Small intestine (tissue), 16 donors: ENCODE measurements at places on chromosomes 1 and 21. TPM values are rescaled to one million over a fixed set of nuclear protein-coding genes. Genes with fewer than 3 reads are reported as not detected.

VTCN1 gene
- 0.10 TPM for polyA plus RNA-seq

RHD gene
- polyA plus RNA-seq: not detected

NBPF6 gene
- not detected for polyA plus RNA-seq

DNA sequence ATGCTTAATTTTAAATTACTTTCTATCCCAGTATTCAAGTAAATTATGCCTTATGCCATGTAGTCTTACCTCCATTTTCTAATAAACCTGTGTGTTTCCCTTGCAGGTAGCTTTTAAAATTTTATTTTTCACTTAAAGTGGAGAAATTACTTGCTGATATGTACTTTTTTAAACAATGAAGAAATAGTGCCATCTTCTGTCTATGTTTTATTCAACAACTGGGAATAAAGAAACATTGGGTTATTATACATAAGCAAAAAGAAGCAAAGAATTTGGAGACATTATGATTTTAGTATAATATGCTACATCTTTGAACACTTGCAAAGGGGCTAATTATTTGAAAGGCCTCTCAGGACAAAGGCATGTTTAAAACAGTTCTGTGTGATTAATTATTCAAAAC is 1912.9 kb downstream of the MRPL39 start:
- DNase-seq: no peak

DNA sequence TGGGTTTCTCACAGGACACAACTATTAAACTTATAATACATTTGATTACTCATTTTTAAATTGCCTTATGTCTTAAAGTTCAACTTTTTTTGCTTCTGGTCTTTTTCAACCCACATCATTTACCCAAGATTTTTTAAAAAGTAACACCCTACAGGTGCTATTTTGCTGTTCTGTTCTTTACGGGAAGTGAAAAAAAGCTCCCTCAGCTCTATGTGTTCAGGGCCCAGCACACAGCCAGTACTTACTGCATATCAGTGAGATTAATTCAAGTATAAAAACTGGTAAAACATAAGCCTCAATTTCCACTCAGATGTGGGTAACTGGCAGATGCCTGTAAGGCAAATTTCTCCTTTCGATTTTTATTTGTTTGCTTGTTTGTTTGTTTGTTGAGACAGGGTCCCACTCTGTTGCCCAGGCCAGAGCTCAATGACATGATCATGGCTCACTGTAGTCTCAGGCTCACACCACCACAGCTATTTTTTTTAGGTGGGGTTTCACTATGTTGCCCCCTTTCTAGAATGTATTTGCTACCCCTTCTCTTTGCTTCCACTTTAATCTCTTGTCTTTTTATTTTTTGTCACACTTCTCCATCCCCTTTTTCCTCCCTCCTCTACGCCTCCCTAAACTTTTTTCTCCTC is 20.3 kb downstream of the RNASEL start:
- DNase-seq: no peak

GRCh38 chr1:81574408-81574807 is 226.3 kb upstream of the ADGRL2 start:
- no peak for DNase-seq

DNA sequence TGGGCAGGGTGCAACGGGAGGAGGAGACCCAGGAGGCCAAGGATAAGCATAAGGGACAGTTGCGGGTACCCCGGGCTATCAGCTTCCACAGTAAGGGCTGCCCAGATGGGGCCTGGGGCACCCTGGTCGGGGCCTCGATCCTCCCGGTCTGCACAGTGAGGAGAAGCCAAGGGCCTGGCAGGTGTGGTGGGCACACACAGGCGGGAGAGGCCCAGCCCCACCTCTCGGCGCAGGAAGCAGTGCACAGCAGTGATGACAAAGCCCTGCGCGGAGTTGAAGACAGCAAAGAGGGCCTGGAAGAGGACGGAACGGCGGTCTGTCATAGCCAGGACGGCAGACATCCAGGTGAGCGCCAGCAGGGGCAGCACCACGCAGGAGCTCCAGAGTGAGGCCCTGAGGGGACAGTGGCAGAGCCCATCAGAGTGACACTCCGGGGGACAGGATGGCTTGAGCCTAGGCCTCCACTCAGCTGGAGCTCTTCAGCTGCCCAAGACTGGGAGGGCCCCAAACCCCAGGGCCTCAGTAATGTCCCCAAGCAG is 29.0 kb upstream of the COL16A1 start:
- DNase-seq: no peak

DNA sequence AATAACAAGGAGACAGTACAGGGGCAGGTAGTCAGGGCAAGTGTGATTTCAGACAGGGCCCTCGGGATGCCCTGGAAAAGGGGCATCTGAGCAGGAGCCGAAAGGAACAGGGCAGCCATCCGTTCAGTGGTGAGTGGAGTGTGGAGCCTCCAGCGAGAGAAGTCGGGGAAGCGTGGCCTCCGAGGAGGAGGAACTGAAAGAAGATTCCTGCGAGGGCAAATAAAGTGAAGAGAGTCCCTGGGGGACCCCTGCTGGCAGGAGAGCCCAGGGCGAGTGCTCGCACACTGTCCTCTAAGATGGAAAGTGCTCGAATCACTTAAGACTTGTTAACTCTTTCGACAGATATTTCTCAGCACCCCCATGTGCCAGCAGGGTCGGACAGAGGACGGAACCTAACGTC is 3.5 kb upstream of the UTS2 start:
- no peak for DNase-seq

DNA sequence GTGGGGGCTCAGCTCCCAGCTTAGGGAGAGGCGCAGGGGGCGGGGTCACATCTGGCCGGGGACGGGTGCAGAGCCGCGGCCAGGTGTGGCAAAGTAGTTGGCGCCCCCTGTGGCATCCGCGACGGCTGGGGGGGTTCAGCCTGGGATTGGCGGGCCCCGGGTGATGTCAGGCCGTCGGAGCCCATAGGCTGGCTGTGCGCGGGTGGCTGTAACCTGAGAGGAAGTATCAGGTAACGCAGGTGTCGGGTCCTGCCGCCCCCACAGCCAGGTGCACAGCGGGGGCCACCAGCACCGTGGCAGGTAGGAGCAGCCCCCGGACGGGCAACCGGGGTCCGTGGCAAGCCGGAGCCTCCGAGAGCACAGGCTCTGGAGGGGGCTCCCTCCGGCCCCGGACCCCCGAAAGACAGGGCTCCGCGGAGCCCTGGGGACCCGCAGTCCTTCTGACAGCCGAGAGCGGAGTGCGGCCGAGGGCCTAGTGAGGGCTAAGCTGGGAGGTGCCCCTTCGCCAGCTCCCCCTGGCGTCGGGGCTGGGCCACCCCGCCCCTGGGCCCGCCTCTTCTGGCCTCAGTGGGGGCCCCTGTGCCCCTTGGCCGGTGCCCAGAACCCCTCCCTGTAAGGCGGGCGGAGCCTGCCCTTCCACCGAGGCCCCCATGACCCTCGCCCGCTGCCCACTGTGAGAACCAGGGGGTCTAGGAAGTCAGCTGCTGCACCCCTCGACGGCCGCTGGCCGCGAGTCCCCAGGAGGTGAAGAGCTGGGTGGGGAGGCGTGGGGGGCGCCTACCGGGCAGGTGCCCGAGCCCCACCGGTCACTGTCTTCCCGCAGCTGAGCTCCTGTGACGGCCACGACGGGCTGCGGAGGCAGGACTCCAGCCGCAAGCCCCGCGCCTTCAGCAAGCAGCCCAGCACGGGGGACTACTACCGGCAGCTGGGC is 17.9 kb downstream of the TNFRSF25 start:
- DNase-seq: peak; percentile 89

- DNase-seq: peak; percentile 10
These were observed 72.0 kb upstream of the KCNA3 start for GRCh38 chr1:110746644-110747259.
